ENCODE measurements at places on chromosomes 12 and 14.

GRCh38 chr12:8672381-8672780 is 9.8 kb upstream of the MFAP5 start:
- DNase-seq = no peak

- peak; percentile 53 for DNase-seq
Observed at GRCh38 chr12:110224379-110225304, 56.4 kb upstream of the ATP2A2 start.

- DNase-seq = no peak
Observed at GRCh38 chr14:91280129-91280528, 35.6 kb upstream of the GPR68 start.

GRCh38 chr12:49364989-49365388 is 2.3 kb upstream of the SPATS2 start:
- peak; percentile 53 for DNase-seq

DNA sequence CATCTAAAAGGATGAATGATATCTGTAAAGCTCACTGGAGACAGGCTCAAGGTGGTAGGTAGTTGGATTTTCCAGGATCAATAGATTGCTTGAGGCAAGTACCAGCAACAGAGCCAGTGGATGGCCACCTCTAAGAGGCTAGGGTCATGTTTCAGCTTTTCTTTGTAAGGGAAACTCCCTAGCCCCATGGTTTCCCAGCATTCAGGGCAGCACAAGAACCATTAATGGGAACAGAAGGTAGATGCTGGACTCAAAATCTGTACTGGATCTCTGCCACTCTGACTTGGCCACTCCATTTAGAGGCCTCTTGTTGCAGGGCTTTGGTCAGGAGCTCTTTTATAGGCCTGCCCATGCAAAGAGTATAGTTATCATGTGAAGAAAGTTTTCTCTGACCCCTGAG is 76.1 kb upstream of the DYRK2 start:
- no peak for DNase-seq

DNA sequence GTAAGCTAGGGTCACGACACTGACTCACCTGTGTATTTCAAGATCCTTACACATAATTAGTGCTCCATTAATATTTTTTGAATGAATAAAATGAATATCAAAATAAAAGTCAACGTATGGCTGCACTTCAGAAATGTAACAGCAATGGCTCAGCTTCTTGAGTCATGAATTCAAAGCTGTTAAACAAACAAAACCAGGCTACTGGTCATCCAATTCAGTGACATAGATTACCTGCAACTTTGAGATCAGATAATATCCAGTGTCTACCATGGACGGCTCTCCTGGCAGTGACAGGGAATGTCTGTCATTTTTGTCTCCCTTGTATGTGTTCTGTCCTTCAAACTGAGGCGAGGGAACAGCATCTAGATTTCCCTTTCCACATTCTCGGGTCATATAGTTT is 225.6 kb downstream of the EFCAB11 start:
- DNase-seq = no peak

GRCh38 chr14:102580550-102581110 is 11.8 kb upstream of the RCOR1 start:
- no peak for DNase-seq

DNA sequence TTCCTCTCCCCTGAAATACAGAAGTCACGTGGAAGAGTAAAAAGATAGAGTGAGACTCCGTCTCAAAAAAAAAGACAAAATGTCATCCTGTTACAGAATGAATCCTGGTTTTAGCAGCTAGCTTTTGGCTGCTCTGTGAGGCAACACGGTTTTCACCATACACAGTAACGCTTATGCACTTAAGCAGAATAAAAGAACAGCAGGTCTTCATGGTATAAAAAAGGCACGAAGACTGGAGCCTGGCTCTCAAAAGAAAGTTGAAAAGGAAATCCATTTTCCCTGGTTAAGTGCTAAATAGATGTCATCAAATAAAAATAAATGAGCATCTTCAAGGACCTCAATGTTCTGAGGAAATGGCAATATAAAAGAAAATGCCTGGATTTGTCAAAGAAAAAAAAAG is 444.1 kb downstream of the IPO8 start:
- DNase-seq = no peak

DNA sequence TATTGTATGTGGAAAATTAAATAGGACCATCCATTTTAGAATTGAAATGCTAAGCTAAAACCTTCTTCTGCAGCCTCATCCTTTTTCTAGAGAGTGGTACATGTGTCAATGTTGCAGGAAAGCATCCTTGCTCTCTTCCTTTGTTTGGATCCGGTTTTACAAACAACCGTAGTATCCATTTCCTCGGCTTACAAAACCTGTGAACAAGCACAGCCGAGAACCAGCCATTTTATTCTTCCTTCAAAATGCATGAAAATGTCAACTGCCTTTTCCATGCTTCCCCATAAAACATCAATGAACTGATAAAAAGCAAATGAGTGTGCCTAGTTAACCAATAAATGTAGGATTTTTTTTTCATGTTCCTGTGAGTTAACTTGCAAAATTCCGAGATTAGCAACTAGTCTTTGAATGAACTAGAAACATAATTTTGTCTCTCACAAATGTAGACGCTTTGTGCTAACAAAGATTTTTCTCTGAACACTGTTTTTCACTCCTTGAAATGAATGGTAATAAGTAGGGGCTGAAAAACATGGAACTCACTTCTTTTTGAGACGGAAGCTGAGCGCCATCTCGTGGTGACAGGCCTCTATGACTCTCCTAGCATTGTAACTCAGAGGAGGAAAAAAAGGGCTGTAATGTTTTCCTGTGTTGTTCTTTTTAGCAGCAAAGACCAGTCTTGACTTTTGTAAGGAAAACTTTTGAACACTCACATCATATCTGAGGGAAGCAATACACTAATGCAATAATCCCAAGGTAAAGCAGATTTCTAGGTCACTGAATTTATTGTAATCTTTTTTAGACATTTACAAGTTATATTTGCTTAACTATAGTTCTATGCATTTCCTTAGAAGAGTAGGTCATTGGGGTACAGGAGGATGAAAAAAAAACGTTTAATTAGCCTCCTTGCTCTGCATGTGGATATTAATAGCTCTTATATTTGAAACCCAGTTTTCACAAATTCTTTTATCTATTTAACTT is 157.4 kb upstream of the FOXG1 start:
- DNase-seq = no peak

- DNase-seq = no peak
Observed at GRCh38 chr14:34837801-34838322, 37.3 kb downstream of the BAZ1A start.

DNA sequence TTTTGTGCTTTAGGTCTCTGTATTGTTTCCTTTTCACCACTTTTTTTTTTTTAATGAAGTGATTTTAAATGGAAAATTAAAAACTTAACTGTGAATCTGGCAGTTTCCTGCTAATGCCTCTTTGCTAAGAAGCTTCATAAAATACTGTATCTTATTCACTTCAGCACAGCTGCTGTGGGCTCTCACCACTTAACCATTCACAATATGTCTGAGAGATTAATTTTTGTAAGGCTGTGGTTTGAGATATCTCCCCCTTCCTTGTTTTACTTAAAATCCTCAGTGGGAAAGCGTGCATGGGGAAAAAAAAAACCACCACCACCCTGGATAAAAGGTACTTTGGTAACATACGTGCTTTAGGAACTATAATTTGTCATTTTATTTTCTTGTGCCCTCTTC is 115.9 kb downstream of the ETV6 start:
- no peak for DNase-seq

GRCh38 chr14:58048219-58048618 is 103.8 kb downstream of the ARMH4 start:
- no peak for DNase-seq

- no peak for DNase-seq
Observed at GRCh38 chr12:82981150-82981549, 294.4 kb downstream of the TMTC2 start.

- peak; percentile 33 for DNase-seq
Observed at GRCh38 chr12:45183246-45183645, 32.6 kb upstream of the ANO6 start.

GRCh38 chr12:105072888-105073488 is 11.3 kb downstream of the ALDH1L2 start:
- DNase-seq = no peak

DNA sequence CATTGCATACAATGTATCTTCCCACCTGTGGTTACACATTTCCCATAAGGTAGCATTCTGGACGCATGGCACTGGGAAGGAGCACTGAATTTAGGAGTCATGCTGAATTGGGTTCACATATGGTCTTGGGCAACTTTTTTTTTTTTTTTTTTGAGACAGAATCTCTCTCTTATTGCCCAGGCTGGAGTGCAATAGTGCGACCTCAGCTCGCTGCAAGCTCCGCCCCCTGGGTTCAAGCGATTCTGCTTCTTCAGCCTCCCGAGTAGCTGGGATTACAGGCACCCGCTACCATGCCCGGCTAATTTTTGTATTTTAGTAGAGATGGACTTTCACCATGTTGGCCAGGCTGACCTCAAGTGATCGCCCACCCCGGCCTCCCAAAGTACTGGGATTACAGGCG is 13.3 kb downstream of the DIP2B start:
- DNase-seq = no peak

DNA sequence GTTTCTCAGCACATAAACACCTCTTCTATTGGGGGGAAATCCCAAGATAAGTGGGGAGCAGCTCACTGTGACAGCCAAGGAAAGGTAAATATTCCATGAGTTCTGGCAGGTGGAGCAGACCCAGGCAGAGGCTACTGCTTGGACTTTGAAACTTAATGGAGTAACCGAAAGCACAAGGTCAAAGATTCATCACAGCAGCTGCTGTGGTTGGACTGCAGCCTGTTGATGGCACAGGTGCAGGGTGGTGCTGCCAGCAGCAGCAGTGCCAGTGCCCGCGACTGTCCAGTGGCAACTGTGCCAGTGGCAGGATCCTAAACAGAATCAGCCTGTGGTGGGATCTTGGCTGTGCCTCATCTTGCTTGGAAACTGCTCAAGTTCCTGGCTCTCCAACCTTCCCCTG is 81.4 kb upstream of the ARID2 start:
- no peak for DNase-seq

- DNase-seq = no peak
Observed at GRCh38 chr12:66497008-66497897, 181.6 kb downstream of the GRIP1 start.

DNA sequence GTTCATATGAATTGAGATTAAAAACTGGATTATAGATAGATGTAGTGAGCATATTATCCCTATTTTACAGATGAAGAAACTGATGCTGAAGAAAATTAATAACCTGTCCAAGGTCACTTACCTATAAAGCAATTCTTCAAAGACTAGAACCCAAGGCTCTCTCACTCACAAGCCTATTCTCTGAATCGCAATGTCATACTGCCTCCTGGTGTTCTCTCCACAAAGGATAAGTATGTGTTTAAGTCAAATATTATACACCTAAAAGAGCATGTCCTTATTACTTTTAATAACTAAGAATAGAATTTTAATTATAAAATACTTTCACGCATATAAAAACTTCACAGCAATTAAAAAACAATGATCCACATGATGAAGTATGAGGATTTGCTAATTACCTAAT is 721.3 kb upstream of the USP15 start:
- DNase-seq = no peak

GRCh38 chr14:65349100-65349499 is 63.4 kb upstream of the FUT8 start:
- no peak for DNase-seq

DNA sequence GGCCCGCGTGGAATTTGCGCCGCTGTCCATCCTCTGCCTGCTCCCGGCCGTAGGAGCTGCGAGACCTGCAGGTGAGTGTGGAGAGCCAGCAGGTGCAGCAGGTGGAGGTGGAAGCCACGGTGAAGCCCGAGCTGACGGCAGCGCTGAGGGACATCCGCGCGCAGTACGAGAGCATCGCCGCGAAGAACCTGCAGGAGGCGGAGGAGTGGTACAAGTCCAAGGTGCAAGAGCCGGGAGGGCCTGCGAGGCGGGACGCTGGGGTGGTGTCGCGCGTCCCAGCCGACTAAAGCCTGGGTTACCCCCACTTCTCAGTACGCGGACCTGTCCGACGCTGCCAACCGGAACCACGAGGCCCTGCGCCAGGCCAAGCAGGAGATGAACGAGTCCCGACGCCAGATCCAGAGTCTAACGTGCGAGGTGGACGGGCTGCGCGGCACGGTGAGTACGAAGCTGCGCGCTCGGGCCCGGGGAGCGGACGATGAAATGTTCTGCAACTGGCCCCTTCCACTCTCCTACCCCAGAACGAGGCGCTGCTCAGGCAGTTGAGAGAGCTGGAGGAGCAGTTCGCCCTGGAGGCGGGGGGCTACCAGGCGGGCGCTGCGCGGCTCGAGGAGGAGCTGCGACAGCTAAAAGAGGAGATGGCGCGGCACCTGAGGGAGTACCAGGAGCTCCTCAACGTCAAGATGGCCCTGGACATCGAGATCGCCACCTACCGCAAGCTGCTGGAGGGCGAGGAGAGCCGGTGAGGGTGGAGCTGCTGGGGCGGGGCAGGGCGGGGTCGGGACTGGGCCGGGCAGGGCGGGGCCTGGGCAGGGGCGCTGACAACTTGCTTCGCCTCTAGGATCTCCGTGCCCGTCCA is 2.1 kb downstream of the PRPH start:
- no peak for DNase-seq

- DNase-seq = no peak
Observed at GRCh38 chr14:90666571-90666970, 149.7 kb downstream of the TTC7B start.

DNA sequence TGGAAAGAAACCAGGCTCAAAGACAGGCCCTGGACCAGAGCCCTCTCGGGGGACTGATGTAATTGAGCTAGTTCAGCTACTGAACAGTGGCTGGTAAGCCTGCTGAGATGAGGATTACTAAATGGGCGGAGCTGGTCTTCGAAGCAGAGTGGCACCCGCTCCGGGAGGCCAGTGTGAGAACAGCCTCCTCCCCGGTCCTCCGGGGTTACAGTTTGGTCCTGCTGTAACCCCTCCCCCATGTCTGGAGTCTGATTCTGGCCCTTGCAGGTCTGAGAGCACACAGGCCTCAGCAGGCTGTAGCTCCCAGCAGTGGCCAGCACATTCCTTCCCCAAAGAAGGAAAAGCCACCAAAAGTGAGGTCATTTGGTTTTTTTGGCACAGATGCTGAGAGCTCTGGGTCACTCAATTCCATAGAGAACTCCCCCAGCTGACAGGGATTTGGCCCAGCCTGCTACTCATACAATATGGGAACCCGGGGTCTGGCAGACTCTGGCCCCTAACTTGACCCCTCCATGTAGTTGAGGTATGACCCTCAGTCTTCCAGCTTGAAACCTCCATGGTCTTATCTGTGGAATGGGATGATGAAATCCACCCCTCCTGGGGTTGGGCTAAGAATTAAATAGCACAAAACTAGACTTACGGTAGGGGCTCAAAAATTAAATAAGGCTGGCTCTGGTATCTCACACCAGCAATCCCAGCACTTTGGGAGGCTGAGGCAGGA is 39.0 kb downstream of the ACTN1 start:
- peak; percentile 80 for DNase-seq

DNA sequence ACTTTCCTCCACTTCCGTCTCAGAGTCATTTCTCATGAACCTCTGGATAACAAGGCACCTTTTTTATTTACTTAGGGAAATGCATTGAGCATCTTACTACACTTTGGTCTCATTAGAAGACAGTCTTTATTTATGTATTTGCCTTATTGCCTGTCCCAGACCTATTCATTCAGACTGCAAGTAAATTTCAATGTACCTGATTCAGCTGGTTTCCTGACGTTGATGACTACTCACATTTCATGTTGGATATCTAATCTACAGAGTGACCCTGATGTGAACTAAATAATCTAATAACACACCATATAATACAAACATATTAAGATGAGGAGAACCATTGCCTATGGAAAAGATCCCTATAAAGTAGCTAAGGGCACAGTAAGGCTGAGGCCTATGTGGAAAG is 267.7 kb downstream of the SLC6A15 start:
- DNase-seq = no peak

- no peak for DNase-seq
Observed at GRCh38 chr12:38555620-38556591, 239.3 kb downstream of the ALG10B start.

- no peak for DNase-seq
Observed at GRCh38 chr12:122878780-122879612, 16.9 kb downstream of the VPS37B start.

Measured in AG08396 (cell line).